ENCODE measurements at places on chromosomes 12 and 14.

- no peak for DNase-seq
These were observed 140.3 kb downstream of the SLC6A15 start for GRCh38 chr12:84772281-84772680.

DNA sequence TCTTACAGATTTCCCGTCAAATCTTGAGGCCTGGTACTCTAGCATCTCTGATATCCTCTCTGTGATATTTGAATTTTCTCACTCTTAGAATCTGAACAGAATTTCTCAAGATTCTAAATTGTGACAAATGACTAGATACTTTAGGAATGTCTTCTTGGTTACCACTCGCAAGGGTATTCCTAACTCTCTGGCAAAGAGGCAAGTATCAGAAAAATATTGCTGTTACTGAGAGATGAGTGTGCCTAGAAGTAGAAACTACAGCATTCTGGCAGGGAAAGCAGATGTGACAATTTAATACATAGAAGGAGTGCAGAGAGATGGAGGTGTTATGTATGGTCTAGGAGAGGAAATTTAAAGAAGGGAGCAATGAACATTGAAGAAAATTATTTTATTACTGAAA, 467.8 kb downstream of the LRIG3 start:
- no peak for DNase-seq

GRCh38 chr12:55742719-55743405, at the start of gene GDF11:
Gene GDF11, plus strand, starts transcription at chr12:55743122. Its CDS starts 195 bp downstream, at chr12:55743317.
- peak; percentile 82 for DNase-seq

GRCh38 chr12:17108877-17109541, 503.0 kb upstream of the LMO3 start:
- DNase-seq: no peak

- DNase-seq: no peak
These were observed 8.5 kb downstream of the IRAK3 start for GRCh38 chr12:66197495-66197921.

DNA sequence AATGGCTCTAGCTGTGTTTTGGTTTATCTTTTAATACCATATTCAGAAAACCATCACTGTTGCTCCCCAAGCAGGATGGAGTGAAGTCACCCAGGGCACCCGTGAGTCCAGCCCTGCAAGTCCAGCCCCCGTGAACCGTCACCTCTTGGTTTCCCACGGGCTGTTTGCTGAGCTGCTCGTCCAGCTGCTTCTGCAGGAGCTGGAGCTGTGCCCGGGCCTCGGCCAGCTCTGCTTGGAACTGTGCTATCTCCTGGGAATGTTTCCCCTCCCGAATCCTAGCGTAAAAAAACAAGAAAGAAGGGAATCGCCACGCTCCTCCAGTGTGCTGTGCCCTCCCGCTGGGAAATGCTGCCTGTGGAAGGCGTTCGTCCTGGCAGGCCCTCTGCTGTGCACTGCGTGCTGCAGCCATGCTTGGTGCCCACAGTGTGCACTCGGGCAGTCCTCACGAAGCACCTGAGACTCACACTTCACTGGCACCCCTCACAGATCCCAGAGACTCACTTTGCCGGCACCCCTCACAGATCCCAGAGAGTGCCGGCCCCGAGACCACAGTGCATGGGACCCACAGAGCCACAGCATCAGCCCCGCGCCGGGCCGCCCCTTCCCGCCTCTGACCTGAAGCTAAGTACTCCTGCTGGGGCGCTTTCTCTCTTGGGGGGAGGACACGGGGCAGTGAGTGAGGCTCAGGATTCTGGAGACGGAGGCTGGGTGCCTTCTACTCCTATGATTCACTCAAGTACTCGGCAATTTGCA, 15.4 kb upstream of the ANKLE2 start:
- no peak for DNase-seq

- no peak for DNase-seq
These were observed 43.5 kb downstream of the B4GALNT3 start for GRCh38 chr12:503111-503761.

- peak; percentile 8 for DNase-seq
These were observed 56.2 kb upstream of the NID2 start for GRCh38 chr14:52124791-52125684.

DNA sequence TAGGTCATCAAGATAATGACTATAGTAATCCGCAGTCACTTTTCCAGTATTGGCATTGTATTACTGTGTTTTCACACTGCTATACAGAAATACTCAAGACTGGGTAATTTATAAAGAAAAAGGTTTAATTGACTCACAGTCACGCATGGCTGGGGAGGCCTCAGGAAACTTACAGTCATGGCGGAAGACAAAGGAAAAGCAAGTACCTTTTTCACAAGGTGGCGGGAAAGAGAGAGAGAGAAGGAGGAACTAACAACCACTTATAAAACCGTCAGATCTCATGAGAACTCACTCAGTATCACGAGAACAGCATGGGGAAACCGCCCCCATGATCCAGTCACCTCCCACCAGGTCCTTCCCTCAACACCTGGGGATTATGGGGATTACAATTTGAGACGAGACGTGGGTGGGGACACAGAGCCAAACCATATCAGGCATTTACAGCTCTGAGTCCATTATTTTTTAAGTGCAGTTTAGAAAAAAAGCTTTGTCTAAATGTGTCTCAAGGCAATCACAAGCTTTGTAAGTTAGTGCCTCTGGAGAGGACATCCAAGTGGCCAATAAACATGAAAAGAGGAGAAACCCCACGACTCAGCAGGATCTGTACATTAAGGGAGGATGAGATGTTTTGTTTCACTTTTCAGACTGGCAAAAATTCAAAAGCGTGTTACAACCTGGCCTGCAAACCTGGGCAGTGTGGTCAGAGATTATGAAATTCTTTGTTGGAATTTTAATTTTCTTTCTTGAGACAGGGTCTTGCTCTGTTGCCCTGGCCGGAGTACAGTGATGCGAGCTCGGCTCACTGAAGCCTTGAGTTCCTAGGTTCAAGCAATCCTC, 82.0 kb downstream of the DNAH10 start:
- no peak for DNase-seq

DNA sequence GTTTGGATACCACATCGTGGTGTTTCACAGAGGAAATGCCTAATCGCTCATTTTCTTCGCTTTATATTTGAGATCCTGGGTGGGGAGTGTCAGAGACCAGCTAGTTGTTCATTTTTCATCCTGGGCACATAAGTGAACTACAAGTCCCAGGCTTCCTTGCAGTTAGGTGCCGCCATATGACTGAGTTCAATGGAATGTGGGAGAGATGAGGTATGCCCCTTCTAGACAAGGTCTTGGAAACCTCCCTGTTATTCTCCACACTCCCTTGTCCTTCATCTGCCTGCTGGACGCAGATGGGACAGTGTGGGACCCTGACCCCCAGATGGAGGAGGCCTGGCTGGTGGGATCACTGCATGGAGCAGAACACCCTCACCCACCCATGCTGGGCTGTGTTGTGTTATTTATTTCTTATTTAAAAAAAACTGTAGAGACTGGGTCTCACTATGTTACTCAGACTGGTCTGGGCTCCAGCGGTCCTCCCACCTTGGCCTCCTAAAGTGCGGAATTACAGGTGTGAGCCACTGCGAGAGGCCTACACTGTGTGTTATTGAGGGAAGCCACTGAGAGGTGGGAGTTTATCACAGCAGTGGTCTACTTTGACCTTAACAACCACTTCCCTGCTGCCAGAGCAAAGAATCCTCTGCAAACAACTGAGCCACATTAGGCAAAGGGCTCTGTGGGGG, 42.9 kb upstream of the VRK1 start:
- no peak for DNase-seq

DNA sequence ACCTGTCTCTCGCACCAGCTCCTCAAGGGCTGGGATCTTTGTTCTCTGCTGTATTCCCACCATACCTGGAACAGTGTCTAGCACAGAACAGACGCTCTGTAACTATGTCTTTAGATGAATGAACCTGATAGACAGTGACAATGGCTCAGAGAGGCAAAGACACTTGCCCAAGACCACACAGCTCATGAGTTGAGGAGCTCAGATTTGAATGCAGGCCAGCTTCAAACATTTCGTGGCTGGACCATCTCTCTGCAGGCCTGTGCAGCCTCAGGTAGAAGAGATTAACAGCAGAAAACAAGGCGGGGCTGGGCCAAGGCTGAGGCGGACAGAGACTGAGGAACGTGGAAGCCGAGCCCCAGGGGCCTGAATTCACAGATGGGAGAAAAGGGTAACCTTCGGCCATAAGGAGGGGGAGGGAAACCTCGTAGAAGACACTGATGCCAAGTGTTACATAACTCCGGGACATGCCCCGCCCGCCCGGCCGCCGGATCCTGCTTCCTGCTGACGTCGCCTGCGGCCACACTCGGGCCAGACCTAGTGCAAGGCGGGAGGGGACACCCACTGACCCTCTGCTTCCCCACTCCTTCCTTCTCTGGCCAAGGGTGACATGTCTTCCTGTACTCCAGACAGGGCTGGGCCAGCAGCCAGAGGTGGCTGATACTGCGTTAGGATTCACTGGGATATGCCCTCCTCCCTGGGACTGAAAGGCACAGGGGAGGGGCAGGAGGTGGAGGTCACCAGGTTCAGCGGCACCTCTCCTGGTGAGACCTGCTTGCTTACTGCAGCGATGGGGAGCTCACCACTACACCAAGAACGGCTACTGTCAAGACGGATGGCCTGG, 86.8 kb downstream of the RFLNA start:
- DNase-seq: no peak

Measured in CD4-positive, alpha-beta T cell treated with Interleukin-12 subunit alpha and Interleukin-12 subunit beta, for 1 hour (primary cell).